ENCODE measurements at places on chromosomes 3 and 15.
A peak's percentile ranks its signal among the peaks of the same experiment; 100 is the strongest.

GRCh38 chr3:118536764-118537163 lies 497.9 kb downstream of the IGSF11 start:
- DNase-seq = no peak

DNA sequence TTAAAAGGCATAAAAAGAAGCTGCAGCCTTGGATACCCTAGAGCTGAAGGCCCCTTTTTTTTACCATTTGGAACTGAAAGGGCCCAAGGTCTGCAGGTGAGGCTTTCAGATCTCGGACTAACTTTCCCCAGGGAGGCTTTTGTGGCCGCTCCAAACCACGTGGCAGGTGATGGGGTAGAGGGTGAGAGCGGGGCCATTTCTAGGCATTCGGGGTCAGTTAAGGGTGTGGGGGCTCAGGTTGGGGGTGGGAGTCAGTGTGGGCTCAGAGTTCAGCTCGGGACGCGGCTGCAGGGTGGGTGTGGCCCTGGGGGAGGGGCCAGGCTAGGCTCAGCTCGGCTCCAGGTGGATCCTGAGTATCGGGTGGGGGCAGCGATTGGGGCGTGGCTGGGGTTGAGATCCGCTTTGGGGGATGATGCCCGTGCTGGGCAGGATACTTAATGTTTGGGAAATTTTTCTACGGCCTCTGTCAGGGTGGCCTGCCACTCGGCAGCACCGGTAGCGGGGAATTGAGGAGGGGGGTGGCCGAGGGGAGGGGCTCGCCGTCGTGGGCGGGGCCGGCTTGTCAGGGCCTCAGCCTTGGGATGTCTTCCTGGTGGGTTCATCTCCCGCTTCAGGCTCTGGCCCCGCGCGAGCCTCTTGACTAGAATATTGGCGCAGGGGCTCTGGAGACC lies 2.5 kb downstream of the KLF13 start:
- no peak for DNase-seq

DNA sequence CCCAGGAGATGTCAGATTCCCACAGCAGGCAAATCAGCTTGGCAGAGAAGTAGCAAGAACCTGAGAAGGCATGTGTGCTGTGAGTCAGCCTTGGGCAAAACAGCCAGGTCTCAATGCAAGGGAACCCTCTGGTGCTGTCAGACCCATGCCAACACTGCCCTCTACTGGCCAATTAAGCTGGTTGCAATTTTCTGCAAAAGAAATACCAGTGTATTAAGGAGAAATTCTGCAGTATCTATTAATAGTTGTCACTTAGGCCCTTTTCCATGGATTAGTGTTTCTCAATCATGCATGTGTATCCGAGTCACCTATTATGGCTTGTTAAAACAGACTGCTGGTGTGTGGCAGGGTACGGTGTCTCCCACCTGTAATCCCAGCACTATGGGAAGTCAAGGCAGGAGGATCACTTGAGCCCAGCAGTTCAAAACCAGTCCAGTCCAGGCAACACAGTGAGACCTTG lies 26.2 kb downstream of the MAP4 start:
- peak; percentile 92 for DNase-seq

DNA sequence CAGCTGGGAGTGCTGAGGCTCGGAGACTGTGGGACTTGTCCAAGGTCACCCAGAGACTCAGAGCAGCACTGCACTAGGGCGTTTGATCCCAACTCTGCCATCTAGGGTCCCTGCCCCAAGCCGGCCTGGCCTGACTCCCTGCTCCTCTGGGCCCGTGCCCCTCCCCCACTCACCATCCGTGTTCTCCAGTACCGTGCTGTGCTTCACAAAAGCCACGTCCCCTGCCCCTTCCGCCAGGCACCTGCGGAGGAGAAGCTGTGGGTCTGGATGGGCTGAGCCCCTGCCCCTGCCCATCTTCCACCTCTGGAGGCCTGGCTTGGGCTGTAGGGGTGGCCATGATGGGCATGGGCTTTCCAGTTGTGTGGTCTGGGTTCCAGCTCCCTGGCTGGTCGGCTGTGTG lies 8.4 kb downstream of the MELTF start:
- DNase-seq = no peak

DNA sequence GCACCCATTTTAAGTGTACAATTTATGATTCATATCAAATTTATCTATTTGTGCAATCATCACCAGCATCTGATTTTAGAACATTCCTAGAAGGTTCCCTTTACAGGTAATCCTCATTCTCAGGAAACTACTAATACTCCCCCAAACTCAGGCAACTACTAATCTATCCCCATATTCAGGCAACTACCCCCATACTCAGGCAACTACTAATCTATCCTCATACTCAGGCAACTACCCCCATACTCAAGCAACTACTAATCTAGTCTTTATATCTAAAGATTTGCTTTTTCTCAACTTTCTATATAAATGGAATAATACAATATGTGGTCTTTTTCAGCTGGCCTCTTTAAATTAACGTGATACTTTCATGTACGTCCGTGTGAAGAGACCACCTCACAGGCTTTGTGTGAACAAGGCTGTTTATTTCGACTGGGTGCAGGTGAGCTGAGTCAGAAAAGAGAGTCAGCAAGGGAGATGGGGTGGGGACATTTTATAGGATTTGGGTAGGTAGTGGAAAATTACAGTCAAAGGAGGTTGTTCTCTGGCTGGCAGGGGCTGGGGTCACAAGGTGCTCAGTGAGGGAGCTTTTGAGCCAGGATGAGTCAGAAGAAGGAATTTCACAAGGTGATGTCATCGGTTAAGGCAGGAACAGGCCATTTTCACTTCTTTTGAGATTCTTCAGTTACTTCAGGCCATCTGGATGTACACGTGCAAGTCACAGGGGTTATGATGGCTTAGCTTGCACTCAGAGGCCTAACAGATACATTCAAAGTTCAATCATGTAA lies 1444.5 kb upstream of the CADM2 start:
- DNase-seq = no peak

DNA sequence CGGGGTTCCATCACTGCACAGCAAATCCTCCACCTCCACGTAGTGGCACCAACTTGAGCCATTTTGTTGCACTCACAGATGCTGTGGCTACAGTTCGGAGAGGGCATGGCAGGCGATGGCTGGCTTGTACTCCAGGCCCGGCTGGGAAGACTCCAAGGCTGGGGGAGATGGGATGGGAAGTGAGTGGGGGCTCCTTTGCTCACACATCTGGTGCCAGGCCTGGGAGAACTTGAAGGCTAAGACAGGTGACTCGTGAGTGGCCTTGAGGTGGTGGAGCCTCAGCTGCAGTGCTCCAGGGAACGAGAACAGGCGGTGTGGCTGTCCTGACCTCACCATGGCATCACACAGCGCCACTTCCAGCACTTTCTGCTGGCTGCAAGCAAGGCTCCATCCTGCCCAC lies 87.9 kb downstream of the PLXNA1 start:
- DNase-seq = no peak

- DNase-seq = no peak
Measured at GRCh38 chr3:141553055-141553454, 66.2 kb downstream of the RASA2 start.

GRCh38 chr3:952906-953305 lies 139.9 kb upstream of the CNTN6 start:
- no peak for DNase-seq

- no peak for DNase-seq
Measured at GRCh38 chr3:34011171-34012101, 213.0 kb downstream of the PDCD6IP start.

DNA sequence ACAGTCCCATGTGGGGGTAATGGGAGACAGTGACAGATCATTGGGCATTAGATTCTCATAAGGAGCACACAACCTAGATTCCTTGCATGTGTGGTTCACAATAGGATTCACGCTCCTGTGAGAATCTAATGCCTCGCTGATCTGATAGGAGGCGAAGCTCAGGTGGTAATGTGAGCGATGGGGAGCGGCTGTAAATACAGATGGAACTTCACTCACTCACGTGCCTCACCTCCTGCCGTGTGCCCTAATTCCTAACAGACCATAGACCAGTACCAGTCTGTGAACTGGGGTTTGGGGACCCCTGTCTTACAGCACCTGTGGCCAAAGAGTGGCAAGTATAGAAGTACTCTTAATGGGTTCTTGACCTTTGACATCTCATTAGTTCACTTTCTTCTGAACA lies 554.7 kb downstream of the FOXP1 start:
- no peak for DNase-seq

- no peak for DNase-seq
Measured at GRCh38 chr3:58049143-58049785, 41.0 kb downstream of the FLNB start.

DNA sequence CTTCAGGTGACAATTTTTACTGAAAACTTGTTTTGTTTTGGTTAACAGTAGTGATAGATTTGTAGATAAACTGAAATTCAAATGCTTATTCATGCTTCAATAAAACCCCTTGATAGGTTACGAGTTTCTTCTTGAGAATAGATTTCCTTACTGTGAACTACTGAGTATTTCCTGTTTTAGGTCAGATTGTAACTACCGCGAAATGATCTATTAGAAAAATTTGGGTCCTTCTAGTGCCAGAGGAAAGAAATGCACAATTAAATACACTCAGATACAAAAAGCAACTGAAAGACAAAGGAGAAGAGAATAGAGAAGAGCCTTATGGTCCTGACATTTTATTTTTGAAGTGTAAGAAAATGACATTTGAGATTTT lies 251.7 kb upstream of the TBL1XR1 start:
- DNase-seq = peak; percentile 25

DNA sequence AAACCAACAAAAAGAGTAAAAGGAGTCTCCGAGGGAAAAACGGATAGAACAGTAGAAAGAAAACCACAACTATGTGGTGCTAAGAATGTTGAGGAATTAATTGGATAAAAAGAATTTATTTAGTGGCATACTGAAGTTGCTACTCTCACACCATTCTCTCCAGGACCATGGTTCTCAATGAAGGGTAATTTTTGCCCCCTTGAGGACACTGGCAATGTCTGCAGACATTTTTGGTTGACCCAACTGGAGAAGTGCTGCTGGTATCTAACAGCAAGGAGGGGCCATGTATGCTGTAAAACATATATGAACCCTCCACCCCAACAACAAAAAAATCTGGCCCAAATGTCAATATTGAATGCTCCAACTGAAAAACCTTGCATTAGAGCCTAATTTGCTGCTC lies 85.9 kb upstream of the CSPG5 start:
- peak; percentile 42 for DNase-seq

DNA sequence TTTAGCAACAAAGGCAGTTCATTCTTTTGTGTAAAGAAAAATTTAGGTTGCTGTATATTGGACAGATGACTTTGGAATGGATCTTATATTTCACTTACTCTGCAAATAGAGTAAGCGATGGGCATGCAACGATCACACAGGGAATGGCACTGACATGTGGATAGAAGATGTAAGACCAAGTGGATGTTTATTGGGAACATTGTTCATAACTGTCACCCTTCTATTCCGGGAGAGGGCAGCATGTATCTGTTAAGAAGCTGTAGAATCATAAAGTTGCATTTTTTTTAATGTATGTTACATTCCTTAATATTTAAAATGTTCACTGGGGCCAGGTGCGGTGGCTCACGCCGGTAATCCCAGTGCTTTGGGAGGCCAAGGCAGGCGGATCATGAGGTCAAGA lies 41.2 kb downstream of the HPS3 start:
- DNase-seq = no peak

DNA sequence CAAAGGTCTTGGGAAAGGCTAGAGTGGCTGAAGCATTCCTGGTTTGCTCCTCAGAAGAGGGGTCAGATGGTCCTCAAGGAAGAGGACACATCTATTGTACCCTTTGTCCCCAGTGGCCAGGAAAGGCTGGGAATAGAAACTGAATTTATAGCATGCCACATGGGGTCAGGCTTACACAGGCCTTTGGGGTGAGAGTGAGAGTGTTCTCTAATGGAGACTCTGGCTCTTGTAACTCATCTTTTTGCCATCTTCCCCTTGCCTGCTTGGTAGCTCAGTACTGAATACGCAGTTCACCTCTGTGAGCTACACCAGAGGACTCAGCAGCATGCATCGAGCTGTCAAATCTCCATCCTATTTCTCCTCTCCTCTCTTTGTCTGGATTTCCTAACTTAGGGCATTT lies 87.5 kb downstream of the ATP2B2 start:
- DNase-seq = peak; percentile 18

DNA sequence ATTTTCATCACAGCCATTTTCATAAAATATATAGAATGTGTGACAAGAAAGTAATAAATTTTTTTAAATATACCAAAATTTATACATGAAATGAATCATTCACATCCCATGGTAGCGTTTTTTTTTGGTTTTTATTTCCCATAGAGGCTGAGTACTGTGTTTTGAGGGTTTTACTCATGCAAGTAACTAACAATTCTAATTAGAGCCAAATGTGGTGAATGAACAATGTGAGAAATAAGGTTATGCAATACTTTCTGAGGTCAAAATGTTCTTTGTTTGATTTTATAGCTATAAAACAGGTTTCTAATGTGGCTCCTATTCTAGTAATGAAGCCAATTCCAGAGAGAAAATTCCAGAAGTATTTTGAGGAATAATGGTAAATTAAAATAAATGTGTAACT lies 386.8 kb downstream of the TBC1D5 start:
- no peak for DNase-seq

- no peak for DNase-seq
Measured at GRCh38 chr15:96047255-96047931, 283.1 kb upstream of the NR2F2 start.

DNA sequence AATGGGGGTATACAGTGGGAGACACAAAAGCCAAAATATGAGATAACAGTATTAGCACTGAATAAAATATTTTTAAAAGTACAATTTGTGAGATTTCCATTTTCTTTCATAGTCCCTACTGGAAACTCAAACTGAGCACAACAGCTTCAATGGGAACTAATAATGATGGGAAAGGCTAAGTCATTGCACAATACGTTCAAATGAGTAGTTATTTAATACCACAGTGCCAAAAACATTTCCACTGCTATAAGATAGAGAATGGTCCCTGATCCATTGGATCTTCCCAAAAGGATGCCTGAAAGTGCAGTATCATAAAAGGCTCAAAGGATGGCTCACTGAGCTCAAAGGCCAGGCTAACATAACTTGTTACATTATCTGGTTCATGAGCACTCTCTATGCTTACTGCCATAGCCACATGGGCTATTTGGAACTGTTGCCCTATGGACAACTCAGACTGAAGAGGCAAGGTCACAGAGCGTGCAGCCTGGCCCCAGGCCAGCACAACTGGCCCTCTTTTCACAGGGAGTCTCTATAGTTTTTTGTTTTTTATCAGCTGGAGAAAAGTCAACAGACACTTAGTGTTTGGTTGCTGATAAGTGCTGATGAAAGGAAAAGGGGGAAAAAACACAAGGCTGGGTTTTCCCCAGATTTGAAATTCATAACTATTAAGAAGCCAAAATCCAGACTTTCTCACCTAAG lies 54.1 kb upstream of the PPIB start:
- no peak for DNase-seq

GRCh38 chr3:101310978-101311375 lies 9.4 kb downstream of the IMPG2 start:
- no peak for DNase-seq

GRCh38 chr3:105130911-105131310 lies 235.8 kb upstream of the ALCAM start:
- DNase-seq = no peak

GRCh38 chr3:138271189-138271794 lies 58.4 kb downstream of the NME9 start:
- no peak for DNase-seq

DNA sequence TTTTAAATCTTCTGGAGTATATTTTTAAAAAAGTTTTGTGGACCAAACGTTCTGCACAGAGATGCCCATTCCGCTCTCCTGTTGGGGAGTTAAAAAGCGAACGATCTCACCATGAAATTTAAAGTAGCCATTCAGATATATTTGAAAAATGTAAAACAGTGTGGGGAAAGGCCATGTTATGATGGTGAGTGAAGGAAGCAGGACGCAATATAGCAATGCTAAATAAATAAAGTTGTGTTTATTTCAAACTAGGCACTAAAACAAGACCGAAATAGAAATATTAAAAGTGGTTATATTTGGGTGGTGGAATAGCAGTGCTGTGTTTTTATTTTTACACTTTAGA lies 327 bp upstream of the CCDC13 start:
- DNase-seq = no peak

- DNase-seq = peak; percentile 70
Measured at GRCh38 chr3:179446501-179446900, 4.8 kb downstream of the GNB4 start.
